H7 (cell line): ENCODE measurements at places on chromosomes 7 and 10. TPM values are rescaled to one million over a fixed set of nuclear protein-coding genes. Genes with fewer than 3 reads are reported as not detected.

GRCh38 chr10:49158404-49158803, 24.6 kb upstream of the FAM170B start:
- DNase-seq, result peak; percentile 61

DNA sequence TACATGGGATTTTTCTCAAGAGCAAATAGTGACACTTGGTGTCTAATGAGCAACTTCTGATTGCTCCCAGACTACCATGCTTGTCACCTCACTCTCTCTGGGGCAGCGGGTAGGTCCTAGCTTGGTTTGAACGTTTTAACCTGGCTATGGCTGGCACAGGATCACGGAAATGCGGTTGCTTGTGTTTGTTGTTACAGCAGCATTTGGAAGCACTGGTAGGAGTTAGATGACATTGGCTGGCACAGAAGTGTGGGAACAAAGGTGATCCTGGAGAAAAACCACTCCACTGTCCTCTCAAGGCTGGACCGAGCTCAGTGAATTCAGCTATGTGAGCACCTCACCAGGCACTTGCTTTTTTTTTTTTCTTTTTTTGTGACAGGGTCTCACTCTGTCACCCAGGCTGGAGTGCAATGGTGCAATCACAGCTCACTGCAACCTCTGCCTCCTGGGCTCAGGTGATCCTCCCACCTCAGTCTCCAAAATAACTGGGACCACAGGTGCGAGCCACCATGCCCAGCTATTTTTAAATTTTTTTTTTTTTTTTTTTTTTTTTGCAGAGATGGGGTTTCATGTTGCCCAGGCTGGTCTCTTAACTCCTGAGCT, 3.5 kb upstream of the PFKFB3 start:
- DNase-seq, result no peak

- no peak for DNase-seq
Measured at GRCh38 chr7:139855498-139856270, 26.6 kb downstream of the TBXAS1 start.

PNLIP gene
- total RNA-seq, result not detected in 2 replicates

DNA sequence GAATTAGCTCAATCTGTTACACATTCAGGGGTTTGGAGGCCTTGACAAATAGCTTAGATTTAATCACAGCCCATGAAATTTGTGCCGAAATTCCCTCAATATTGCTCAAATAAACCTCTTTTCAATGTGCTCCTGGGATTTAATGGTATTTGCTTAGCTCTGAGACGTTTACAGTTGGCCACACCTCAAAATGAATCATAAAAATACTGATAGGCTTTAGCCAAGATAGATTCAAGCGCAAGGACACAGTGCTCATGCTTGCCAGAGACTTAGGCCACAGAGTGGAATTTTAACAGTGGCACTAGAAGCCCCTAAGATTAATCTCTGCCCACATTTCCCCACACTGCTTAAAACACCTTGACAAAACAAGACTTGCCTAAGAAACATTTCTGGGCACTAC, 2.3 kb upstream of the SEMA3C start:
- DNase-seq, result no peak

DNA sequence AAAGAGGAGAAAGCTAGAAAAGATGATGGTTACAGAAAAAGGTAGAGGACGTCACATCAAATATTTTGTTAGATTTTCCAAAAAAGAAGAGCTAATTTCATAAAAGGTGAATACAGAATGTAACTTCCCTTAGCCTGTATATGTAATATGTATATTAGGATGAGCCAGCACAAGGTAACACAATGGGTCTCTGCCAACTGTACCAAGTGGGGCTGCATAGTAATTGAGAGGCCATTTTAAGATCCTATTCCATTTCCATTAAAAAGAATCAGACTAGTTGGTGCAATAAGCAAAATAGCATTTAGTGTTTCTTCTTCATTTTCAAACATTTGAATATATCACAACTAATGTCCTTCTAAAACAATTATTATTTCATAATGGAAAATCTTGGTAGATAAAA, 134.6 kb downstream of the SEMA3A start:
- DNase-seq, result no peak

VWDE gene
- 9.7 and 22.8 TPM in 2 replicates for total RNA-seq

DNA sequence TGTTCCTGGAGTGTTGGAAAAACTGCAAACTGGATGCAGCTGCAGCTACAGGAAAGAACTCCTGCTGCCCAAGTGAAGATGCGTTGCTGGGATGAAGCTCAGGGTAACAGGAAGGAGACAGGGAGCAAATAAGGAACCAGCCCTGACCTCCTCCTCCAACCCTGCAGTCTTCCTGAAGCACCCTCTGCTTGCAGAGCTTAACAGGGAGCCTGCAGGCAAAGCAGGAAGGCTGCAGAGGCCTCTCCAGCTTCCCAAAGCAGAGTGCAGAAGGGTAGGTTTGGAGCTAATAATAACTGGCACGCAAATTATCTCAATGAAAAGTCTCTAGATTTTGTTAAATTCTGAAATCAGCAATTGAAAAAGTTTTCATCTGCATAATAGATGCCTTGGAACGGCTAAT, 92.5 kb downstream of the SORCS1 start:
- DNase-seq, result no peak

GRCh38 chr7:30074422-30075030, 46.3 kb downstream of the PLEKHA8 start:
- DNase-seq, result no peak

DNA sequence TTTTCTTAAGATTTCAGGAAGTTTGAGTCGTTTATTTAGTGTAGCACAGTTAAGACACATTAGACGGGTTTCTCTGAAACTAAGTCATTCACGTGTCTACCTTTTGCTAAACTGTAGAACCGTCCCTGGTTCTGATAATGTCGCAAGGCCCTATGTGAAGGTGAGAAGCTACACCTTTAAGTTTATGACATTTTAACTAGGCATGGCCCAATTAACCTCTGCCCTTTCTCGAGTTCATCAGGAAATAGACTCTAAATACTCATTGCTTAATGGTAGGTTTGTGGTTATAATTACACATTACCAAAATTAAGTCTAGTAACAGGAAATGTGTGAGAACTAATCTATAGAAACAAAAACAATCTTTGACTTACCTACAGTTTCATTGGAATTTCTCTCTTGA, 126.6 kb upstream of the FZD8 start:
- DNase-seq, result no peak

- DNase-seq, result peak; percentile 65
Measured at GRCh38 chr10:77635402-77636227, 2.0 kb downstream of the KCNMA1 start.

- no peak for DNase-seq
Measured at GRCh38 chr10:119131512-119132240, 27.8 kb downstream of the DENND10 start.

- DNase-seq, result no peak
Measured at GRCh38 chr7:75559355-75559975, 67.3 kb downstream of the SPDYE5 start.

ASZ1 gene
- not detected in 2 replicates for total RNA-seq

DNA sequence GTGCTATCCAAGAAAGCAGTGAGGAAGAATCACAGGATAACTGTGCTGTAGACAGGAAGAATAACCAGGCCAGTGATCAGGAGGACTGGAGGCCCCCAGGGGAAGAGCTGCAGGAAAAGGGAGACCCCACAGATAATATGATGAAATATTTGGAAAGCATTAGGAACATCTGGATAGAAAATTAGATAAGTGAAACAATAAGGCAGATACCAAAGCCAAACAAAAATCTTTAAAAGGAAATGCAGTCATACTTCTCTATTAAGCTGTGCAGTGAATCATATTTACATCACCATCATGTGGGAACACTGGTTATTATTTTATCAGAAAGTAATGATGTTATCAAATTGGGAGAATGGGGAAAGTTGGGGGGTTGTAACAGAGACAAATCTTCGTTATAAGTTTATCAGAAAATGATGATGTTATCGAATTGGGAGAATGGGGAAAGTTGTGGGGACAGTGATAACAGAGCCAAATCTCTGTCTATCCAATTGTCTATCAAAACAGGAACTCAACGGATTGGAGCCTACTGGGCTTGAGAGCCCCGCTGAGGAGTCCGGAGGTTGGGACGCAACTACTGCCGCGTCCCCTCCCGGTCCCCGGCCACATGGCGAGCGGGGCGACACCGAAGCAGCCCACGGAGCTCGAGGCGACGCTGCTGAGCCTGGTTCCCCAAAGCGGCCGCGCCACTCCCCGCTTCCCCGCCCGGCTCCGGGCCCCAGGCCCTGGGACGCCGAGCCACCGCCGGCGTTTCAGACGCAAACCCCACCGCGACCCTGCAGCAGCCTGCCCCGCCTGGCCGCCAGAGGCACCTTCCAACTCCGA, 14.0 kb upstream of the RALA start:
- peak; percentile 86 for DNase-seq

DNA sequence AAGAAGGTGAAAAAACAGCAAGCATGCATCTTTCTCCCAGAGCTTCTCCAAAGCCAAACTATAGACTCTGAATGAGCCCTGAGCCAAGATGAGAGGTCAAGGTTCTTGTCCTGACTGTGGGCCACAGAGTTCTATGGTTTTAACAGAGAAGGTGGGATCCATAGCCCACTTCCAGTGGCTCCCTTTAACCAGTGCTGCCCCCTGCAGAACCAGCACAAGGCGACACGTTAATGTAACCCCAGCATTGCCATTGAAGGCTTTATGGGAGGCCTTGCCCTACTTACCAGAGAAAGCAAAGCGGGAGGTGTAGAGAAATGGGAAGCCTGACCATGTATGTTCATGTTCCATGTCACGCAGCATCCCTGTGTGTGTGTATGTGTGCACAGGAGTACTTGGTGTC, 243.6 kb downstream of the PRPF18 start:
- DNase-seq, result peak; percentile 43

RP9 gene
- 12.1 and 13.3 TPM in 2 replicates for total RNA-seq

DNA sequence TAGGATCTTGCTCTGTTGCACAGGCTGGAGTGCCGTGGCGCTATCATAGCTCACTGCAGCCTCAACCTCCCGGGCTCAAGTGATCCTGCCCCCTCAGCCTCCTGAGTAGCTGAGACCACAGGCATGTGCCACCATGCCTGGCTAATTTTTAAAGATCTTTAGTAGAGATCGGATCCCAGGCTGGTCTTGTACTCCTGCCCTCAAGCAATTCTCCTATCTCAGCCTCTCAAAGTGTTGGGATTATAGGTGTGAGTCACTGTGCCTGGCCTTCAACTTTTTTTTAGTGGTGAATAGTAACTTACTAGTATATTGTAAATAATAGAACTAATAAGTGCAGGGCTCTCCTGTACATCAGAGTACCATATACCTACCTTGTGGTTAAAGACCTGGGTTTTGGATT, 52.1 kb upstream of the LMTK2 start:
- DNase-seq, result no peak

DNA sequence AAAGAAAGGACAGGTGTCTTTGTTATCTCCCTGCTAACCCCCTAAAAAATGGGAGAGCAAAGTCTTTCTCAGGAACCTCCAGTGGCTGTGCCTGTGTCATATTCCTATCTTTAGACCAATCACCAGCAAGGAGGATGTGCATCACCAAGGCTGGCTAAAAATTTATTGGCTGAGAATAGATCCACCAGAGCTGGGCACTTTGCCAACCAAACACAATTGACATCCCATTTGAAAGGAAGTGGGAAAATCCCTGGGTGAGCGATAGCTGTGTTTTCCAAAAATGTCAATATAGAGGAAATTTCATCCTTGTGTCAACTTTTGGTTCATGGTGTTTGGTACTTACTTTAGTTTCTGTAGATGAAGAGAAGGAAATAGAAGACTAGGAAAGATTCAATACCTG, 13.1 kb upstream of the GPR141 start:
- DNase-seq, result no peak

GRCh38 chr10:70381471-70382421, 679 bp downstream of the LRRC20 start:
- DNase-seq, result peak; percentile 89

GRCh38 chr10:17019696-17020095, 109.9 kb downstream of the CUBN start:
- no peak for DNase-seq

- no peak for DNase-seq
Measured at GRCh38 chr7:155481764-155482163, 23.8 kb downstream of the EN2 start.

DNA sequence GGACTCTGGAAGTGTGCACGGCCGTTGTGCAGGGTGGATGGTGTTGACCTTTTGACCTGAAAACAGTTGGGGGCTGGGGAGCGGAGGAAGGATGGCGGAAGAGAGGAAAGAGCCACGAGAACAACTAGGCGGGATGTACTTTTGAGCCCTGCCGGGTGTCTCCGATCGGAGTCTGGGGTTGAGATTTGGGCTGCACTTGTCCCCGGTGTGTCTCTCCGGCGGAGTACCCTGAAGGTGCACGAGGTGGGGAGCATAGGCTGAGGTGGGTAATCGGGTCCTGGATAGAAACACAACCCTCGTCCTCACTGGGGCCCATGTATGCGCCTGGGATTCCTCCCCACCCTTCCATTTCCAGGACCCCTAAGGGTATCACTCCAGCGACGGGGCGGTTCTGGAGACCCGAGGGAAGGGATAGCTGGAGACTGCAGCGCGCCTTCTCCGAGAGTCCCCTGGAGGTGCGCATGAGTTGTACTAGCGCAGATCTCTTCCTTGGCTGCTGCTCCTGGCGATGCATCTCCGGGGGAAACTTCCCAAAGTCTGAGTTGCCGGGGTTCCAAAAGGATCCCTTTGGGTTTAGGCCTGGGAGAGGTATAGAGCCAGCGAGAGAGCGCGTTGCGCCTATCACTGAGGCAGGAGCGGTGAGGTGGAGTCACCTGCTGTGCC, 4.6 kb upstream of the HMX2 start:
- DNase-seq, result peak; percentile 75

DNA sequence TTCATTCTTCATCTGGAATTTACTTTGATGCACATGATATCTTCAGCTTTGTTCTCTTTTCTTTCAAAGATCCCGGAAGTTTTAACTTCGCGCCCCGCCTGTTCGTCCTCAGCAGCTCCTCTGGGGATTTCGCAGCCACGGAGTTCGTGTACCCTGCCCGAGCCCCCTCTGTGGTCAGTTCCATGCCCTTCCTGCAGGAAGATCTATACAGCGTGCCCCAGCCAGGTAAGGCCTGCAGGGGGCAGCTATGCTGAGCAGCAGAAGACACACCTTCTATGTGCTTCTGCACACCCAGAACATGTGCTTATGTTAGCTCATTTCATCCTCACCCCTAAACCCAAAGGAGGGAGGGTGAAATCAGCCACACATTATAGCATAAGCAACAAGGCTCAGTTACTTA, 79.7 kb upstream of the LYZL2 start:
- DNase-seq, result peak; percentile 32

- peak; percentile 39 for DNase-seq
Measured at GRCh38 chr7:45176886-45177731, 19.5 kb downstream of the RAMP3 start.

CYP2E1 gene
- total RNA-seq, result 0.90 and 1.2 TPM in 2 replicates

GRCh38 chr10:9028231-9028630, 973.7 kb downstream of the GATA3 start:
- no peak for DNase-seq

DNA sequence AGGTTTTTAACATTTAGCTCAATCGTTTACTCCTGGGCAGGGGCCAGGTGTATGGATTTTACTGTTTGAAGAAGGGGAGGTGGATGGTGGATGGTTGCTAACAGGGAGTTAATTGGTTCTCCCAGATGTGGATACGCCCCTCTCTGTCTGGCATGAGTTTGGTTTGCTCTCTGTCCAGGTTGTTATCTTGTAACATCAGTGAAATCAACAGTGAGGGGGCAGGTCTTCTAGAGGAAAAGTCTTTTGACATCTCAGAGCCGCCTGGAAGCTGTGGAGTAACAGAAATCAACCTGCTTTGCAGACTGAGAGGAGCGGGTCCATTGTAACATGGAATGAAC, 243.4 kb downstream of the MGMT start:
- no peak for DNase-seq
